ENCODE measurements at places on chromosomes 6 and 20. TPM values are rescaled to one million over a fixed set of nuclear protein-coding genes. Genes with fewer than 3 reads are reported as not detected.

GRCh38 chr6:138572167-138572875, 73.0 kb upstream of the NHSL1 start:
- no peak for DNase-seq

The GNMT gene
- total RNA-seq = 1.7 TPM

GRCh38 chr6:167219967-167220512, 62.3 kb upstream of the GPR31 start:
- no peak for DNase-seq

DNA sequence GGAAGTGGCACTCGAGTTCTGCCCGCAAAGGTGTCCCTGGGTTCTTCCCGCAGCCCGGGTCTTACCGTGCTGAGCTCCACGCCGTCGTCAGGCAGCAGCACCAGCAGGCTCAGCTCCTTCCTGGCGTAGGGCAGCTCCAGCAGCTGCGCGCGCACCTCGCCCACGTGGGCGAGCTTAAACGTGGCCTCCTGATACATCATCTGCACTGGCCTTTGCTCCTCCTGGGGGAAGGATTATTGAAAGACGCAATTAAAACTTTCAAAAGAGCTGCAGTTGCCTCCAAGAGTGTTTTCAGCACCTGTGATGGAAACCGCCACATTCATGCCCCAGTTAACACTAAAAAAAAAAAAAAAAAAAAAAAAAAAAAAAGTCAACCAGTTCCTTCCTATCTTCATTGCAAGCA, 11.3 kb downstream of the SERPINB9 start:
- peak; percentile 69 for DNase-seq
